Stimulated activated CD8-positive, alpha-beta memory T cell treated with anti-CD3 and anti-CD28 coated beads, Interleukin-4, amount 100 ng/mL, for 4 hours (primary cell): ENCODE measurements at places on chromosomes 3 and 15.
A peak's percentile ranks its signal among the peaks of the same experiment; 100 is the strongest.

- peak; percentile 57 for DNase-seq
Observed at GRCh38 chr3:56783644-56784447, 17.9 kb downstream of the ARHGEF3 start.

DNA sequence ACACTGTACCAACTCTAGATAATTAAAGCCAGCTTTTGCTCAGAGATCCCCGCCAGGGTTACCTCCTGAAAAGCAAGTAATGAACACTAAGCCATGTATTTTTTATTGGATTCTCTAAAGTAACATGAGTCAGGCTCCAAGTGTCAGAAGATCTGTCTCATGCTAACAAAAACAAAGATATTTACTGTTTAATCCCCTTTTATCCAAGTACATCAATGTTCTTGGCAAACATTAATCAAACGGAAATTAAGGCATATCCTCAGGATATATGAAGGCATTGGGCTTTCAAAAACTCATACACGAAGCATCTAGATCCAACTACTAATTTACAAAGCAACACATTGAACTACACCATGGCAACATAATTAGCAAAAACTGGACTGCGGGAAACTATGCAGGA lies 37.2 kb downstream of the MYO5A start:
- no peak for DNase-seq

- DNase-seq, result no peak
Observed at GRCh38 chr3:46934072-46934471, 42.5 kb downstream of the CCDC12 start.

- DNase-seq, result peak; percentile 65
Observed at GRCh38 chr15:40787344-40787841, 17.6 kb downstream of the C15orf62 start.

DNA sequence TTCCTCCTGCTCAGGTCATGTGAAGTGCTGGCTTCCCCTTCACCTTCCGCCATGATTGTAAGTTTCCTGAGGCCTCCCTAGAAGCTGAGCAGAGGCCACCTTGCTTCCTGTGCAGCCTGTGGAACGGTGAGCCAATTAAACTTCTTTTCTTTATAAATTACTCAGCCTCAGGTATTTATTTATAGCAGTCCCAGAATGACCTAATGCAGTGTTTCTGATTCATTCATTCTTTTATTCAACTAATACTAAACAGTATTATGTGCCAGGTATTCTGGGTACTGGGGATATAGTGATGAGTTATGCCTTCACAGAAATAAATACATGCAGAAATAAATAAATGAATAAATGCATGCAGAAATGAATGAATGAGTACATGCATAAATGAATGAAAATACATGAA lies 41.9 kb downstream of the EDEM1 start:
- no peak for DNase-seq

DNA sequence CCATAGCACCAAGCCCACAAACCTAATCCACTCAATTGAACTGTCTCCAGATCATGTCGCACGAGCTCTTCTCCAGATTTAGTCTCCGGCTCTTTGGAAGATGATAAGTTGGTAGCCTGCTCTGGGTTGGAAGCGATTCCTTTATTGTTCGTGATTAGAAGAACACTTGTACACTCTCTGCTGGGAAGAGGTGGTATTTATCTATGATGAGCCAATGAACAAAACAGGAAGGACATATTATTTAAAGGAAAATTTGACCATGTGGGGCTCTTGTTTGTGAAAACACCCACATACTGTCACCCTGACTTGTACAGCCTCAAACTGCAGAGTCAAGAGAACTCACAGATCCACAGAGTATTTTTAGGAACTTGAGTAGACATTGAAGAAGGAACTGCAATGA lies 54.4 kb downstream of the MYZAP start:
- DNase-seq, result no peak

DNA sequence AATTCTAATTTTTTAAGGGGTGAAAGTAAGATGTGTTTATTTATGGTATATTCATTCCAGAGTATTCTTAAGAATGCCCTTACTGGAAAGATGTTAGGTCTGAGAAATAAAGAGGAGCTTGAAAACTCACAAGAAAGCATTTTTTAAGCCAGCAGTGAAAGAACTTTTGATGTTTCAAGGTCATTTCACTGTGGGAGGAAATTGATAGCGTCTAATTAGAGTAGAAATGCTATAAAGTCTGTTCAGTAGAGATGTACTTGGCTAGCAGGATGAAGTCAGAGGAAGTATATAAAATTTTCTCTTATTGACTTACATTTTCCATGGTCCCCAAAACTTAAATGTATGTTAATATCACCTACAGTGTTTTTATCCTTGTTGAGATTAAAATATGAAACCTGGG lies 354.6 kb downstream of the CNTN6 start:
- DNase-seq, result no peak

DNA sequence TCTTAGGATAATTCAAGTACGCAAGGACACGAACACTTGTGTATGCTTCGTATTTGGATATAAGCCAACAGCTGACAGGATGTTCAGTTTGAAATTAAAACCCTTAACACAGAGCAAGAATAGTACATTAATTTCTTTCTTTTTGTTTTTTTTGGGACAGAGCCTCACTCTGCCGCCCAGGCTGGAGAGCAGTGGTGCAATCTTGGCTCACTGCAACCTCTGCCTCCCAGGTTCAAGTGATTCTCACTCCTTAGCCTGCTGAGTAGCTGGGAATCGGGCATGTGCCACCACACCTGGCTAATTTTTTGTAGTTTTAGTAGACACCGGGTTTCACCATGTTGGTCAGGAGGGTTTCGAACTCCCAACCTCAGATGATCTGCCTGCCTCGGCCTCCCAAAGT lies 32.4 kb downstream of the TOMM70 start:
- no peak for DNase-seq

- no peak for DNase-seq
Observed at GRCh38 chr3:40800343-40800742, 275.6 kb downstream of the ZNF621 start.

GRCh38 chr3:21662403-21662802 lies 88.6 kb downstream of the ZNF385D start:
- DNase-seq, result no peak

DNA sequence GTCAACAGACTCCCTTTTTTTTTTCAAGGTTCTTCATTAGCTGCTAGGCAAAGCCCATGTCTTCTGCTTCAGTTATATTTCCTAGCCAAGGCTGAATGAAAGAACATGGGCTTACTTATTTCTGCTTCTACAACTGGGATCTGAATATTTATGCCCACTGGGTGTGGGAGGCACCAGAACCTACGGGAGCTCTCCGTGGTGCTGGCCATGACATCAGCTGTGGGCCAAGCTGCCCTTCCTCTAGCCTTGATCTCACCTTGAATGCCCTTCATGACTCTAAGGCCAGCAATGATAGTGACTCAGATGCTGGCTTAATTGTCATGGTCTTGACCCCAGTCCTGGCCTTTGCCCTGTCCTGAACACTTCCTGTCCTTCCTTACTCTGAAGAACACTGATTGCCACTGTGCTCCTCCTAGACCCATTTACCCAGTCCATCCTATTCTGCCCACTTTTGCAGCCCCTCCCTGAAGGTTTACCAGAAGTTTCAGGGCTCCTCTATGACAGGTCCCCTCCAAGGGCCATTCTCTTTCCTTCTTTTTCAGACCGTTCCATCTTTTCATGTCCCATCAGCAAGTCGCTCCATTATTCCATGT lies 32.8 kb upstream of the PRR20G start:
- no peak for DNase-seq

- no peak for DNase-seq
Observed at GRCh38 chr15:92903631-92903965, 3.5 kb downstream of the CHD2 start.

GRCh38 chr3:106204160-106204868 lies 335.5 kb upstream of the CBLB start:
- no peak for DNase-seq

DNA sequence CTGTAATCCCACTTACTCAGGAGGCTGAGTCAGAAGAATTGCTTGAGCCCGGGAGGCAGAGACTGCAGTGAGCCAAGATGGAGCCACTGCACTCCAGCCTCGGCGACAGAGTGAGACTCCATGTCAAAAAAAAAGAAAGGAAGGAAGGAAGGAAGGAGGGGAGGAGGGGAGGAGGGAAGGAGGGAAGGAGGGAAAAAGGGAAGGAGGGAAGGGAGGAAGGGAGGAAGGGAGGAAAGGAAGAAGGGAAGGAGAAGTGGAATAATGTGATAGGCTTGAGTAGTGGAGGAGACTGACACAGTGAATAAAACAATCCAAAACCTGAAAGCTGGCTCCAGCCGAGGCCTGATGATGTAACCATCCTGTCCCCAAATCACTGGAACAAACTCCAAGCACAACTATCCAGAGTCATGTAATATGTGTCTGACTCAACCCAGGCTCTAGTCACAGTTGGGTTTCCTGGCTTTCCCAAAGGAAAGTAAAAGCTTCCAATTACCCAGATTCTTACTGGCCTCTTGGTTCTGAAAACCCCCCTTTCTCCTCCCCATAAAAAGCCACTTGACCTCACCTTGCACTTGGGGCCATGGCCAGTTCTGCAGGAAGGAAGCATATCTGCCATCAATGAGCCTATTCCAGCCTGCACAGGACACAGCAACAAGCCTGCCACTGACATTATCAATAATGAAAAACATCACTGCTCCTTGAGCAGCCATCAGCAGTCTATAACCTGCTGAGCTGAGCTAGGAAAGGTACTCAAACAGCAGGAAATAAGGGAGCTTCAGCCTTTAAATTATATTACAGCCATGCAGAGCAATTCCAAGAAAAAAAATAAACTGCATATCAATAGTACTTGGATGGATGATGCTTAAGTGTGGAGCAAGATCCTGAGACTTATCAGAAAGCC lies 48.3 kb downstream of the MB21D2 start:
- DNase-seq, result no peak

GRCh38 chr3:64300790-64301423 lies 75.6 kb upstream of the PRICKLE2 start:
- DNase-seq, result no peak

DNA sequence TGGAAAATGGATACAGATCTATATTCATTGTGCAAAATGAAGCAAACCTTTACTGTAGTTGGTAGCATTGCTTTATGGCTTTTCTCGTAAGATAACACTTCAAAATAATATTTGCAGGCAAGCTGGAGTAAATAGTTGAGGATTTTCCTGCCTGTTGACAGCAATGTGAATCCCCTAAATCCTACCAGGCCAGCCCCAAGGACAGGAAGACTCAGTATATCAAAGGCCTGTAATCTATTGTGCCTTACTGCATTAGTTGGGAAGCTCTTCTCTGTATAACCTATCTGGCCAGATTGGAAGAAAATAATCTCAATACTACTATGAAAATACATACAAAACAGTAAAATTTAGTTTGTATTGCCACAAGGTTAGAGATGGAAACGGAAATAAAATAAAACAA lies 4.6 kb upstream of the GMNC start:
- no peak for DNase-seq

DNA sequence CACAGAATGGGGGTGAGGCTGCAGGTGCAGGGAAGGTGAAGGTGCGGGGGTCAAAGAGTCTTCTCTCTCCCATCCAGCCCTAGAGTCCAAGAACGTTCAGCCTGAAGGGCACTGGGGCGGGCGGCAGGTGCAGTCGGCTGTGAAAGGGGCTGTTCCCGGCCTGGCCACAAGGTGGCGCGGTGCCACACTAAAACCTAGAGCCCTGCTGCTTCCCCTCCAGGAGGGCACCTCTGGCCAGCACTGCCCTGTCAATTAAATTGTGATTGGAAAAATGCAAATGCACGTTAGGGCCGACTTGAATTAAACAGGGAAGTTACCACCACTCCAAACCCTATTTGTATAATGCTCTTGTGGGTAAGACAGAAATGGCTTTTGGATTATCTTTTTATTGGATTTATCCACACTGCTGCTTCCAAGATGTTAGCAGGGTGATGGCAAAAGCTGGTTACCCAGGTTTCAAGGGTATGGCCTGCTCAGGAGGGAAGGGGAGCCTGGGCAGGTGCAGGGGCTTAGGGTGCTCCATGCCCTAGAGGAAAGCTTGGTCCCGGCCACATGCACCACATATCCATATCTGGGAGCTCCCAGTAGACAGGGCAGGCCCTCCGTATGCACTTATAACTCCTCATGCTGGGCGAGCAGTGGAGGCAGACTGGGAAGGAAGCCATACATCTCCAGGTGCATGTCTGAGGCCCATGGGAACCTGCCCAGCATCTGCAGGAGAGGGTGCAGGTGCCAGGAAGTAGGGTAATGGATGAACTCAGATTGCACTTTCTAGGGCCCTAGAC lies 119.8 kb downstream of the ADCY5 start:
- DNase-seq, result peak; percentile 30

- no peak for DNase-seq
Observed at GRCh38 chr3:129060276-129061022, at the start of gene GP9. TSS of gene GP9 (plus strand) at chr3:129060779. CDS start at chr3:129061740, 961 bp downstream.

GRCh38 chr3:134327594-134327975 lies 46.7 kb downstream of the AMOTL2 start:
- DNase-seq, result no peak

GRCh38 chr3:174644287-174644686 lies 214.8 kb upstream of the NAALADL2 start:
- DNase-seq, result no peak

- no peak for DNase-seq
Observed at GRCh38 chr15:27669641-27670040, 429.5 kb downstream of the OCA2 start.

DNA sequence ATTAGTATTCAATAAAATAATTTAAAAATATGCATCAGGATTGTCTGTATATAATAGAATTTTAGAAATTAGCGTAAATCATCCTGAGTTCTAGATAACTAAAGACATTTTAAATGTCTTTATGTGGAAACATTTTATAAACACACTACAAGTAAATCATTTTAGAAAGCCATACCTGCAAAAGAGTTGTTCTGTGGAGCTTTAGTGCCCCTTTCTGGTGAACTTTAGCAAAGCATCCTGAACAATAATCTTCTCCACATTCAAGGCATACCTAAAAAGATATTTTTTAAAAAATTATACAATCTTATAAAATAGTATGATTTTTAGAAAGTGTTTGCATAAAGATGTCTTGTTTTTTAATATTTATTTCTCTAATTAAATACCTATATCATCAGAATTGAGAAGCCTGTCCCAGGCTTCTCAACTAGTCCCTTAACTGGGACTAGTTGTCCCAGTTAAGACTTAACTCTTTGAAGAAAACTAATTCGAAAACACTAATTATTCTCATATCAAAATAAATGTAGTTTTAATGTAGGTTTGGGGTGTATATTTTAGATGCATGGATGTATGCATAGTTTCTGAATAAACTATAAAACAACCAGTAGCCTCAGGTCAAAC lies 29.7 kb downstream of the ZBBX start:
- DNase-seq, result no peak

DNA sequence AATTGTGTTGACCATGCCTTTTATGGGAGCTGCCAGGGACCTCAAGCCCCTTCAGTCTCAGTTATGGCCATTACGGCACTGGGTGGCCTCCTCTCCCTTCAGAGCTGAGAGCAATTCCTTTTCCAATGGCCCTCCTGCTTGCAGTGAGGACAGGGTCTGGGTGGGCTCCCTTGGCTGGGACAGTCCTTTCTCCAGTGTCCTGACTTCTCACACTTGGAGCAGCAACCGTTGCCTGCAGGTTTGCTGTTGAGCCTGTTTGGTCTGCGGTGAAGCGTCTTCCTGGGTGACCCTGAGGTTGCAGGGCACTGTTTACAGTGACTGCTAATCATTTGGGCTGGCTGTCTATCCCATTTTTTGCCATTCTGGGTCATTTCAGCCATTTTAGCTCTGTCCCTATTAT lies 3.5 kb upstream of the CCDC80 start:
- DNase-seq, result no peak
